ENCODE measurements at places on chromosomes 4 and X.

- no peak for DNase-seq
Observed at GRCh38 chrX:136468391-136469103, 19.2 kb upstream of the BRS3 start.

- DNase-seq: no peak
Observed at GRCh38 chr4:52192721-52193135, 141.6 kb downstream of the SPATA18 start.

- no peak for DNase-seq
Observed at GRCh38 chr4:138110815-138111214, 131.3 kb downstream of the SLC7A11 start.

DNA sequence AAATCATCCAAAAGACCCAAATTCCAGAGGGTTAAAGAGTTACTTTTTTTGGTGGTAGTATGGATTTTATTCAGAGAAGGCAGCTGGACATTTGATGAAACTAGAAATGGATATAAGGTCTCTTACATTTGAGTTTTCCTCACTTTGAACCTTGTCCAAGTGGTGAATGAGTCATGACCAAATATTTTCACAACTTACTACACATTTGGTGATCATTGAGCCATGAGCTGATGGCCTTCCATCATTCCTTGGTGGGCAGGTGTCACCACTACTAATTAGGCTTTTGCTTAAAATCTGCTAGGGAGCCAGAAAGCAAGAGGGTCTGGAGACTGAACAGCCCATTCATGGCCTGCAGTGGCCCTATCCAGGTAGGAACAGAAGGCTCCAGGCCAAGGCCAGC, 620.2 kb upstream of the INTU start:
- no peak for DNase-seq

DNA sequence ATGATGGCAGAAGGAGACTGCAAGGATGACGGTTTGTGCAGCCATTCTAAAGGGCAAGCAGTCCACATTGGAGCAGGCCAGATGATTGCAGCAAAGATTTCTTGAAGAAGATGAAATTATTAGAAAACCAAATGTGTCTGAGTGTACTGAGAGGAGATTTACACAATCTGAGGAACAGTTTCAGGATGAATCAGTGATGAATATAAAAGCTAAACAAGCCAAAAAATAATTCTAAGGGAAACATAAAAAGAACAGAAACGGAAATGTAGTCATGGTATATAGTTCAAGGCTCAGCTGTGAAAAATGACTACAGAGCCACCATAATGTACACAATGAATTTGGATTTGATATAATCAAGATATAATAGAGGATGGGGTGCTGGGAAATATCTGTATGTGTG, 168.5 kb downstream of the PDGFC start:
- DNase-seq: no peak

GRCh38 chr4:18463987-18464559, 442.5 kb upstream of the LCORL start:
- no peak for DNase-seq

GRCh38 chr4:41364876-41365275, 108.1 kb downstream of the UCHL1 start:
- DNase-seq: no peak

- no peak for DNase-seq
Observed at GRCh38 chr4:119894650-119895208, 171.9 kb downstream of the MAD2L1 start.

DNA sequence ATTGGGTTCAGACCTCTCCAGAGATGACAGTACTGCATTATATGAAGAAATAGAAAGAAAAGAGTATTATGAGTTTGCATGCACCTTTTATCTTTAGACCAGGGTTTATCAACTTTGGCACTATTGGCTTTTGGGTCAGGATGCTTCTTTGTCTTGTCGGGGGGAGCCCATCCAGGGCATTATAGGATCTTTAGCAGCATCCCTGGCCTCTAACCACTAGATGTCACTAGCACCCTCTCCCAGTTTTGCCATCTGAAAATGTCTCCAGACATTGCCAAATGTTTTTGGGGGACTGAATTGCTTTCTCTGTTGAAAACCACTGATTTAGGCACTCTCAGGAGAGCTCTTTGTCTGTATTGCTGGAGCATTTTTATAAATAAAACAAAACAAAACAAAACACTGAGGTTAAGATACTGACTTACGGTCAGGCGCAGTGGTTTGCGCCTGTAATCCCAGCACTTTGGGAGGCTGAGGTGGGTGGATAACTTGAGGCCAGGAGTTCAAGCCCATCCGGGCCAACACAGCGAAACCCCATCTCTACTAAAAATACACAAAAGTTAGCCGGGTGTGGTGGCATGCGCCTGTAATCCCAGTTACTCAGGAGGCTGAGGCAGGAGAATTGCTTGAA, 23.6 kb downstream of the CA5B start:
- peak; percentile 47 for DNase-seq

DNA sequence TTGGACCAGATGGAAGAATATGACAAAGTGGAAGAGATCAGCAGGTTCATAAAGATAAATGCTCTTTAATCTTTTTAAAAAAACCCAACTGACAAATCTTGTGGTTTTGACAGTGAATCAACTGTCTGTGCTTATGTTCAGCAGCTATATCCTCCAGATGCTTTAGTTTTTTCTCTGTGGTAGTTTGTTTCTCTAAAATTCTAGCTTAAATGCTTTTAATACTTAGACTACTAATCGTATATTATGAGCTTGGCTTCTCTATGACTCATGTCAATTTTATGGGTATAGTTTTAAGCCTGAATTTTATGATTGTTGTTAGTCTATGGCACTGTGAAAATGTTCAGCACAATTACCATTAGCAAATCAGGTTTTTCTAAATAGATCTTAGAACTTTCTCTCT, 12.9 kb downstream of the HHIP start:
- DNase-seq: peak; percentile 80

GRCh38 chrX:1182211-1182610, 30.2 kb downstream of the CRLF2 start:
- no peak for DNase-seq

DNA sequence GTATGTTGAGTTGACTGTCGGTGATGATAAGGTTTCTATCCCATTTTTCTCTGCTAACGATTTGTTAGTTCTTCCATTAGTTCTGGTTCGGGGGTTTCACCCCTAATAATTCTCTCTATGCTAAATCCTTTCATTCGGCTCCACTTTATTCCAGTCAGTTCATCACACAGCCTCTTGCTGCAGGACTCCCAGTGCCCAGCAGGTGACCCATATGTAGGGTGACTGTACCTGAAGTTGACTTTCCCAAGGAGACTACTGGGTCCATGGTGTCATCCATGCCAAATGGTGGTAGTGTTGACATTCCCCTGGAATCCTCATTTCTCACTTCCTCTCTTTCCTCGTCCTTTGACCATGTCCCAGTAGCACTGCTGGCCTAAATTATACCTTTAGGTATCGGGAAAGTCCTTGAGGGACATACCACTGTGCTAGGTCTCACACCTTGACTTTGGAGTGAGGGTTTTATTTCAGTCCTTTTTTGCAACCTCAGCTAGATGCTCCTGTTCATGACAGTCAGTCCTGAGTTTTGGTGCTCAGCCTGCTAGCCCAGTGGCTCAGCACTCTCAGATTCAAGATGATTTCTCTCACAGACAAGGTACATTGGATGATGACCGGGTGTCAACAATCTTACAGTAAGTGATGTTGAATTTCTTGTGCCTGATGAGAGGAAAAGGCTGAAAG, 105.1 kb upstream of the ARHGAP24 start:
- no peak for DNase-seq

DNA sequence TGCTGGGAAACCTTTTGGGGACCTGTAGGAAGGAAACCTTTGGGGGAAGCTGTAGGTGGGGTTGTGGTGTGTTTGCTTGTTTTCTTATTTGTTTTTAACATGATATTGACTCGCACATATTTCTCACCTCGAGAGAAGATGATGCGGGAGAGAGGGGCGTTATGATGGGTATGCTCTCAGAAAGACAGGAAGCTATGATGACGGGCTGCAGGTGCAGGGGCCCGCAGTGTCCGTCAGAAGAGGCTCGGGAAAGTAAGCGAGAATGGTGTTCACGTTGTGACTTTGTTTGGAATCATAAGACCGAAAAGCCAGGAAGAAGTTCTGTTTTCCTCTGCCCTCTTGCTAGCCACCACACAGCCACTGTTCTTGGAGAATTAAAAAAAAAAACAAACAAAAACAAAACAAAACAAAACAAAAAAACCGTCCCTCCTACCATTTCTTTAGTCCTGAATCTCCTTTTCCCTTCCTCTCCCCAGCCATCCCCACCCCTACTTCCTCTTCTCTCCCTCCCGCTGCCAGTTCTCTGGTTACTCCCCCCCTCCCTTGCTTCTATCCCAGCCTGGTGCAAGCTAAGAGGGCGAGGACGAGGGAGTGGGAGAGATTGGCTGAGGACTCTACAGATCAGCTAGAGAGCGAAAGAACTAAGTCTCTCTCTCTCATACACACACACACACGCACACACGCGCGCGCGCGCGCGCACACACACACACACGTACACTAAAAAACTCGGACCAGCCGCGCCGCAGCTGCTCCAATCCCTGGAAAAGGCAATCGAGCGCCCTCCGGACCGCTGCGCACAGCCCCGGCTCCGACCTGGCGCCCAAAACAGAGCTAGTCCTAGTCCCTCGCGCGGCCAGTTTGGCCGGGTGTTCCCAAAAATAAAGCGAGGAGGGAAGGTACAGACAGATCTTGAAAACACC, at the start of gene BMP3:
BMP3 (plus strand) TSS at position 648 of the 920 bp plus-strand sequence. CDS start 577 bp downstream, outside the sequence.
- peak; percentile 27 for DNase-seq

DNA sequence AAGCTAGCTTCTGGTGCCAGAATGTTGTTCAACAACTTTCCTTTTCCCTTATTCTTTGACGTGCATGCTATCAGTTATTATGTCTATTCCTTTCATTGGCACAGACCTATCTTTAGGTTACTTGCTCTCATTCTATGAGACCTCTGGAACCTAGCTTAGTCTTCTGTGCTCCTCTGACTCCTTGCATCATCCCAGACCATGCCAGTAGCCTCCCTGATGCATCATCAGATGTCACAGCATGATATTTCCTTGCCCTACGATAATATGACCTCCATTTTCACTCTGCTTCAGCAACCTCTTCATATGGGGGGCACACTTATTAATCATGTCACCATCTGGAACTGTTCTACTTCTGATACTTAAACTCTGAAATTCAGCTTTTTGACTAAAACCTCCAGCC, 37.2 kb downstream of the CLCN5 start:
- no peak for DNase-seq

DNA sequence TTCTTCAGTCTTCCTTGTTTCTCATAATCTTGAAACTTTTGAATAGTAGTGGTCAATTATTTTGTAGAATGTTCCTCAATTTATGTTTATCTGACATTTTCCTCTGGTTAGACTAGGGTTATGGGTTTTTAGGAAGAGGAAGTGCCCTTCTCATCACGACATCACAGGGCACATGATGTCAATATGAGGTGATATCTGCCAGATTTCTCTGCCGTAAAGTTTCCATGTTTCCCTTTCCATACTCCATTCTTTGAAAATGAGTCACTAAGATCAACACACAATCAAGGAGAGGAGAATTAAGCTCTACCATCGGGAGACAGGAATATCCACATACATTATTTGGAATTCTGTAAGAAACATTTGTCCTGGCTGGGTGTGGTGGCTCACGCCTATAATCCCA, 28.4 kb downstream of the RP2 start:
- DNase-seq: peak; percentile 60

GRCh38 chr4:47942081-47942819, 27.9 kb upstream of the NFXL1 start:
- peak; percentile 23 for DNase-seq

DNA sequence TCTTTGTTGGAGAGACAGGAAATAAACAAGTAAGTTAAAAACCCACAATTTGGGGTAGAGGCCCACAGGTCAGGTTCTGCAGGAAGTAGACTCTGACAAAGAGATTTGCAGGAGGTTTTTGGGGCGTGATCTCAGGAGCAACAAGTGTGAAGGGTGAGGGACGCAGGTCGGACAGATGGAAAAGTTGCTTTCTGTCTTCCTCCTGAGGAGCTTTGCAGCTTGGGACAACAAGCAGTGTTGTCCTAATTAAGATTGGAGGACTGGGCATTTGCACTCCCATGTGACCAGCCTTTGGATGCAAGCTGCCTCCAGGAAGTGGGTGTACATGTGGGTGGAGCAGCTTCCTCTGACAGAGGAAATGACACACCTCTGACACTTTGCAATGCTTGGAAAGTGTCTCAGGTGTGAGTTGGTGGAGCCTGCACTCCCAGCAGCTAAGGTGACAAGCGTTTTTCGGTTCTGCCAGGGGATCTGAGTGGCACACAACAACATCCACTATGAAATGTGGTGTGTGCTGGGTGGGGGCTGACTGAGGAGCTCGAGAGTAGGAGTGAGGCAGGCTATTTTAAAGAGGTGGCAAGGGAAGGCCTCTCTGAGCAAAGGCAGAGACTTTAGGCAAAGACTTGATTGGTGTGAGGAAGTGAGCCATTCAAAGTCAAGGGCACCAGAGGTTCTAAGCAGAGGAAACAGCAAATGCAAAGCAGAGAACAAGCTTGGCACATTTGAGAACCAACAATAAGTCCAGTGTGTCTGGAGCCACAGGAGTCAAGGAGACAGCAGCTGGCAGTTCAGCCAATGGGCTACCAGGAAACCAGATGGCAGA, 339.8 kb upstream of the GATB start:
- no peak for DNase-seq

GRCh38 chr4:105845559-105845958, 49.7 kb upstream of the NPNT start:
- DNase-seq: no peak

DNA sequence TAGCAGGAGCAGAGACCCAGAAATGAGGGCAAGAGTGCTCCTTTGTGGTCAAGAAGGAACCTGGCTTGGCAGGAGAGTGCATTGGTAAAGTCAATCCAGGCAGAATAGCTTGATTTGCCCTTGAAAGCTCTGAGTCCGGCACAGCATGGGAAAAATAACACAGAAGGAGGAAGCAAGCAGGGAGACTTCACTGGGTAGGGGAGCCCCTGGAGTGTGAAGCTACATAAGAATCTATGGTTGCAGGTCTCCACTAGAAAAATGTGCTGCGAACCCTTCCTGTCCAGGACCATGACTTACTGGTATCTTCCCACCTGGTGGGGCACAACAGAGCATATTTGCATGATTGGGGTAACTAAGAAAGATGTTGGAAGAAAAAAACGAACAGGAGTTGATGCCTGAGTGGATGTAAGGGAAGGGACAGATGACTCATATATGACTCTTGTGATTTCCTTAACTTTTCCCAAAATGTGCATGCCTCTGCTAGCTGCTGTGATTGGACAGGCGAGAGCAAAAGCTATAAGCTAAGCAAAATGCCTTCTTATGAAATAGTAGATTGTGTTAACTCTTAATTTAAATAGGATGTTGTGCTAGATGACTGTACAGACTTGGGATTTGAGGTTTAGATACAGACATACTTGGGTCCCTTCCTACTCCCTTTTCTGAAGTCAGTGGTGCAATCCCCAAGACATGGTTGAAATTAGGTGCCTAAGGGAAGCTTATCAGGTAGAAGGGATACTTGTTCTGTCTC, 3.3 kb downstream of the IL13RA1 start:
- no peak for DNase-seq
